ENCODE measurements at places on chromosomes 1 and 21.

- no peak for DNase-seq
Measured at GRCh38 chr1:45246760-45247159, 40.4 kb upstream of the ZSWIM5 start.

DNA sequence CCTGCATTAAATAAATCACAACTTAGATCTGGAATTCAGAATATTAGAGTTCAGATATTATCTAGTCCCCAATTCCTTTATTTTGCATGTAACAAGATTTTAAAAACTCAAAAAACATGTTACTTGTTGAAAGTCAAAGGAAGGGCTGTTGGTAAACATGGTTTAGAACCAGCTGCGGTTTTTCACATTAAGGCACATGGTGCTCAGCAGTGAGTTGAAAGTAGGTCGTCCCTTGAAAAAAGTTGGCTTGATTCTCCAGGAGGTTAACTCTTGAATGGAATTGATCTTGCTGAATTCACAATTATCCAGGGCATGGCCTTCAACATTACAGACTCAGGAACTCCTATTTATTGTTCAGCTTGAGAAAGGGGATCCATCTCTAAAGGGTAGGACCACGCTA is 277.1 kb upstream of the DUSP10 start:
- no peak for DNase-seq

DNA sequence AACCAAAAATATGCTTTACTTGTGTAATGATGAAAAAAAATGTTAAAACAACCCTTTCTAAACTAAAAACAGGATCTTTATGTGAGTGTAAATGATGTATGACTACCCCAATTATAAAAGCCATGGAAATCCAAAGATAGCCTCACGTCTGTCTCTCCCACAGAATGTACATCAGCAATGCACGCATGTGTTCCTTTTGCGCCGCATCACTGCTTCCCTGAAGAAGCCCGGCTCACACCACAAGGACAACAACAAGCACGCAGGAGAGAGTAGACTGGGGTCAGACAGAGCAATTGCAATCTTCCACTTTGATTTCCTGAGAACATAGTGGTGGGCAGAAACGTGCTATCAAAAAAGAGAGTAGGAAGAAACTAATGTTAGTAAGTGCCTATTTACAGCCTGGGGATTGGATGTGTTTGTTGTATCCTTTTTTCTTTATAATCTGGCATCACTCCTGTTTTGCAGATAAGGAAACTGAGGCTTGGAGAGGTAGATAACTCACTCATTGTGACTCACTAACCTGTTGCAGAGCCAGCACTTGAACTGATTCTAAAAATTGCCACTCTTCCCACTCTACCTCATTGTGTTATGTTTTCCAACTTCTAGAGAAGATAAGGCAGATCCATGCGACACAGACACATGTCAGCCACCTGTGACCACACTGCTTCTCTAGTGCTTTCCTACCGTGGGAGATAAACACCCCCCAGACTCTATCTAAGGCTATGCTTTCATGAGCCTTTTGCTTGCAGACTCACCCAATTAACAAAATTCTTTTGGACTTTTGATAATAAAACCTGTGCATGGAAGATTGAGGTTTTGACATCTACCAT is 60.1 kb downstream of the MAP10 start:
- DNase-seq: no peak

GRCh38 chr1:44696789-44697345 is 22.4 kb downstream of the ARMH1 start:
- no peak for DNase-seq

- DNase-seq: peak; percentile 88
Measured at GRCh38 chr1:155983191-155984024, 5.1 kb upstream of the ARHGEF2 start.

- no peak for DNase-seq
Measured at GRCh38 chr1:245298781-245299180, 144.0 kb downstream of the KIF26B start.

GRCh38 chr21:32626621-32627196 is 14.5 kb upstream of the CFAP298 start:
- no peak for DNase-seq

- no peak for DNase-seq
Measured at GRCh38 chr1:176206006-176206960, 803 bp downstream of the COP1 start.

GRCh38 chr1:8133190-8133589 is 107.1 kb upstream of the ERRFI1 start:
- DNase-seq: no peak

DNA sequence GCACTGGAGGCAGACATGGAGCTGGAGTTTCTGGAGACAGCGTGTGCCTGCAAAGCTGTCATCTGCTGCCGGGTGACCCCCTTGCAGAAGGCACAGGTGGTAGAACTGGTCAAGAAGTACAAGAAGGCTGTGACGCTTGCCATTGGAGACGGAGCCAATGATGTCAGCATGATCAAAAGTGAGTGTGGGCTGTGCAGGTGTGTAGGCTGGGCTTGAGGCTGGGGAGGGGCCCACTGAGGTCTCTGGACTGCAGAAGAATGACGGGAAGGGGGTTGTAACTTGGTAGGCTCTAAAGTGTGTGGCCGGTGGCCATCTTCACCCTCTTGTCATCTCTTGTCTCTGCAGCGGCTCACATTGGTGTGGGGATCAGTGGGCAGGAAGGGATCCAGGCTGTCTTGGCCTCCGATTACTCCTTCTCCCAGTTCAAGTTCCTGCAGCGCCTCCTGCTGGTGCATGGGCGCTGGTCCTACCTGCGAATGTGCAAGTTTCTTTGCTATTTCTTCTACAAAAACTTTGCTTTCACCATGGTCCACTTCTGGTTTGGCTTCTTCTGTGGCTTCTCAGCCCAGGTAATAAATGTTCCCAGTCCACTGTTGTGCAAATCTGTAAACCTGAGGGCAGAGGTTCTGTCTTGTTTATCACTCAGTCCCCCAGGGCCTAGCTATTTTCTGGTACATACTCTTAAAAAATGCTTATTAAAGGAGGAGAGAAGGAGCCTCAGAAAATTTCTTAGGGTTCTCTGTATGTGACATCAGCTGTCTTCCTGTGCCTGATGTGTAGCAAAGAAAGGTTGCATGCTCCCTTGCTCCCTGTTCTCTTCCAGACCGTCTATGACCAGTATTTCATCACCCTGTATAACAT is 19.9 kb downstream of the ATP8B2 start:
- peak; percentile 77 for DNase-seq

DNA sequence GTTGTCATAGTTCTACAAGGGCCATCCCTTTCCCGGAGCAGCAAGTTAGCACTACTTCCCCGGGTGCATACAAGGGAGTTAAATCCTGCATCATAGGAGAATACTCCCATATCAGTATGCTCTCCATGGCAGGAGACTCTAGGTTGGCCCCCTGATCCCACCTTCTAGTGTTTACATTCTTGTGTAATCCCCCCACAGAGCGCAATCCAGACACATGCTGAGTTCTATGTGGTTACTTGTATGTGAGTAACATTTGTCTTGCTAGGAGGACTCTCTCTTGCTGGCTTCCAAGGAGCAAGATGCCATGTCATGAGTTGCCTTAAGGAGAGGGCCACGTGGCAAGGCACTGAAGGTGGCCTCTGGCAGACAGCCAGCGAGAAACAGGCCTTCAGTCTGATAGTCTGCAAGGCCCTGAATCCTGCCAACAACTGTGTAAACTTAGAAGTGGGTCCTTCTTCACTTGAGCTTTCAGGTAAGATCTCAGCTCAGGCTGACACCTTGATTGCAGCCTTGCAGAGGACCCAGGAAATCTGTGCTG is 155.3 kb downstream of the CDC7 start:
- no peak for DNase-seq

Data from Right ventricle myocardium inferior (tissue), 1 donor.